ENCODE measurements at places on chromosomes 12 and 14.
A peak's percentile ranks its signal among the peaks of the same experiment; 100 is the strongest.

- DNase-seq: no peak
Observed at GRCh38 chr14:76117789-76118484, 33.8 kb upstream of the GPATCH2L start.

GRCh38 chr14:34013721-34014060, 62.8 kb upstream of the EGLN3 start:
- no peak for DNase-seq

DNA sequence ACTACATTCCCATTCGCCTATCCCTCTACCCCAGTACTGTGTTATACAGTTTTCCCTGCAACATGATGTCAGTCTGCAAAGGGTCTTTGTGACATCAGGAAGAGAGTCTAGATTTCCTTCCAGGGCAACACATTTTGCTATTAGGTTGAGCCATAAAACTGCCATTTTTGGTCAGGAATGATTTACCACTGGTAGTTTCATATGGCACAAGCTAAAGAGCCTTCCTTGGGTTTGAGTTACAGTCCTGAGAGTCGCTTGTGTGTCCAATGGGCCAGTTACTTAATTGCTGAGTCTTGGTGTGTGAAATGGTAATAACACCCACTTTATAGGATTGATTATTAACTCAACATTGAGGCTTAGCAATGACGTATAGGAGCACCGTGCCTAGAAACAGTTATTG, 22.6 kb upstream of the AMIGO2 start:
- DNase-seq: no peak

GRCh38 chr14:84253326-84253725, 1276.6 kb upstream of the FLRT2 start:
- no peak for DNase-seq

DNA sequence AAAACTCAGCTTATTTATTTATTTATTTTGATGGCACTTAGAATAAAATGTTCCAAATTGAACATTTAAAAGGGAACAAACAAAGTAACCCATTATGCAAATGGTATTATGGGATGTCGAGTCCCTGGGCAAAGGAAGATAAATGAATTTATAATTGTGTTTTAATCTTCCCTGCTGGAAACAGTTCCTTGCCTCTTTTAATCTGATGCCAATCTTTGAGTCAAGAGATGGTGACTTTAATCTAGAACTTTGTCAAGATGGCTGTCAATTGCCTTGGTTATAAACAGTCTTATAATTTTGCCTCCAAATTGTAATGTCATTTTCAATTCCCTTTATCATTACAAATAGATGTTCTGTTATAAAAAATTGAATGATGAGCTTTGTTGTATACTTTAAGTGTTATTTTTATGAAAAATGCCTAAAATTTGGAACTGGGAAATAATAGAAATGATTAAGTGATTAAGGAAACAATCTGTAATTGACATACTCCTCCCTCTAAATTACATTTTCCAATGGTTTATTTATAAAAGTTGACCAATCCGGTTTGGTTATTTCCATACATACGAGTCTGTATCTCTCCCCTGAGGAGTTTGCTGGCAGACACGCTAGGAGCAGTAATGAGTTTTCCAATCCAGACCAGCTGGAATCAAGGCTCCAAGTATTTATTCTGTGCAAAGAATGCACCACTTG, 134.9 kb upstream of the FRMD6 start:
- no peak for DNase-seq

GRCh38 chr12:112328456-112329124, 53.6 kb downstream of the HECTD4 start:
- no peak for DNase-seq

GRCh38 chr12:49540229-49541139, 1.7 kb downstream of the KCNH3 start:
- no peak for DNase-seq

GRCh38 chr12:128690641-128691040, 133.1 kb downstream of the SLC15A4 start:
- DNase-seq: no peak

GRCh38 chr12:41304526-41304925, 116.4 kb downstream of the PDZRN4 start:
- DNase-seq: no peak

DNA sequence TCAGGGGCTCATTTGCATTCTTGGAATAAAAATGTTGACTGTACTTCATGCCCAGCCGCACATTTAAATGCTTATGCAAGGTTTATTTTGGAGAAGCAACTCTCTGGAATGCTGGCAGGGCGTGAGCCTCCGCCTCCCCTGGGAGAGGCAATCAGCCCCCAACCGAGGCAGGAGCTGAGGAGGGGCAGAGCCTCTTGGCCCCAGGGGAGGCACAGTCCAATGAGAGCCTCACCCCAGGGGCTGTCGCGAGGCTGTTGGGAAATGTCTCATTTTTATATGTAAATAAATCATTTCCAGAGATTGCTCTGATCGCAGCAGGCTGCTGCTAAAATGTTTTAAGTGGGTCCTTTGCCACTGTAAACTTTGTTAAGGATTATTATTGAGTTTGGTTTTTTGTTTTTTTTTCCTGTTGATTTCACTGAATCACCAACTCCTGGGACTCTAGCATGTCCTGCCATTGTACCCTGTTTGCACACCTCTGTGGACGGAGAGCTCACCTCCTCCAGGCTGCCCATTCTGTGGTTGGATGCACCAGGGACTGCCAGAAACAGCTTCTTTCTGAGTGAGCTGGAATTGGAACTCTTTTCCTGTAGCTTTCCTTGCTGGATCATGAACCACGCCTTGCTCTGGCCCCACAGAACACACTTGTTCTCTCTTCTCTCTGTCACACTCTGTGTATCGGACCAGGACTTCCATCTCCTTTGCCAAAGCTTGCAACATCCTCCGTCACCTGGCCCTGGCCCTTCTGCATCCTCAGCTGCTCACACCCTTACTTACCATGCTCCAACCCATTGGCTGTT, 46.9 kb upstream of the FAM181A start:
- DNase-seq: no peak

DNA sequence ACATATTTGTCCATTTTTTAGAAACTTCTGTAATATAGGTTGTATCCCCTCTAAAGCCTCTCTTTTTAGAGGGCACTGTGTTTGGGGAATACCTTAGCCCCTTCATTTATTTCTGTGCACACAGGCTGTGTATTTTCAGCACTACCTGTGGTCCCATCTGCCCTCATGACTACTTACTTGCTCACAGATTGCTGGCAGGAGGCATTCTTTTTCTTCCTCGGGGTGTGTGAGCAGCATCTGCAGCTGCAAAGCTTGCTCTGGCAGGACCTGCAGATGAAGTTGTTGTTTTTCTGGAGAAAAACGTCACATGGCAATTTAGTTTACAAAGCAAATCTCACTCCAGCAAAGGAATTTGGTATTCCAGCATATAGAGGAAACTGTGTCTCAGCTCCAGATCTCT, 24.3 kb downstream of the ANG start:
- no peak for DNase-seq

DNA sequence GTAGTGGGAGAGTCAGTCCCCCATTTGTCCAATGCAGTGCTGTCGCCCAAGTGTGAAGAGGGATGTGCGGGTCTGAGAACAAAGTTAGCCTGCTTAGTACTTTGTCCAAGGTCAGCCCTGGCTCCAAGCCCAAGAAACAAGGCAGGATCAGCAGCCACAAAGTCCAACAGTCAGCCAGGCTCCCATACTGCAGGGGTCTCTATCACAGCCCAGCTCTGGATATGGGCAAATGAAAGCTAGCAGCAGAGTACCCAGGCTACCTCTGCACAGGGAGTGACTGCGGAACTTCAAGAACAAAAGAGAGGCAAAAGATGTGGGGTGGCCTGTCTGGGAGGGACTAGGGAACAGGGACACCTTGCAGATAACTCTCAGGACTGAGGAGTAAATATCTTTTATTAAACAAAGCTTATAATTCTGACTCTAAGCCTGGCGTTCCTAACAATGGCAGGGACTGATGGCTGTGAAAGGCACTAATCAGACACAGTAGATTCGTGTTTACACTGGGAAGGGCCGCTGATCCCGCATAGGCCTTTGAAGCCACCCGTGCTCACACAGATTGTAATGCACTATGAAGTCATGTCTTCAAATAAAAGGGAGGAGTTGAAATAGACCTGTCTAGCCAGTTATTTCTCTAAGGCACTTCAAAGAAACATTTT, 91.0 kb upstream of the EEA1 start:
- DNase-seq: no peak

DNA sequence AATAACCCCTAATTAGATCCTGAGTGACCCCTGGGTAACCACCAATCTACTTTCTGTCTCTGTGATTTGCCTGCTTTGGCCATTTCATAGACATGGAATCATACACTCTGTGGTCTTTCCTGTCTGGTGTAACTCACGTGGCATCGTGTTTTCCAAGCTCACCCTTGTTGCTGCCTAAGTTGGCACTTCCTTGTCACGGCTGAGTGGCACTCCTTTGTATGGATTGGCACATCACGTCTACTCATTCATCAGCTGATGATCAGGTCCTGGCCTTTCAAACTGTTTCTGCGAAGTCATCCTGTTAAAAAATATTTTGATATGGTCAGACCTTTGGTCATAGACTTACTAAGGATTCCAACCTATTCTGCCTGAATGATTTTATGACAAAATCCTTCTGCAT, 87.7 kb downstream of the GLT1D1 start:
- DNase-seq: no peak

DNA sequence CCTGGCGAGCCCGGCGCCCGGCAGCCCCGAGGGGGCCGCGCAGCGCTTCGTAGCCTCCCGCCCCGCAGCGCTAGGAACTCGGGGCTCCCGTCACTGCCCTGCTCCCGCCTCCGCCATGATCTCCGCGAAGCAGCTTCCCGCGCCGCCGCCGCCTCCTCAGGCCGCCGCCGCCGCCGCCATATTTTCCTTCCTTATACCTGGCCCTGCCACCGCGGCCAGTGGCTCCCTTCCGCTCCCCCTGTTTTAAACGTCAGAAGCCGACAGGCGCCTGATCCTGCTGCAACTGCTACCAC, 286 bp downstream of the PPP4R3A start:
- DNase-seq: no peak

GRCh38 chr12:121062391-121063045, 23.5 kb upstream of the OASL start:
- DNase-seq: no peak

GRCh38 chr12:93982771-93983315, 165.5 kb upstream of the PLXNC1 start:
- DNase-seq: peak; percentile 2

GRCh38 chr12:11482955-11483354, 87.6 kb upstream of the PRB2 start:
- no peak for DNase-seq
